Natural killer cell (primary cell): ENCODE measurements at places on chromosomes 2 and 18. TPM values are rescaled to one million over a fixed set of nuclear protein-coding genes. Genes with fewer than 3 reads are reported as not detected.

GRCh38 chr2:63903003-63903402 is 61.3 kb downstream of the UGP2 start:
- no peak for DNase-seq

- no peak for DNase-seq
Observed at GRCh38 chr2:201205515-201205849, 22.5 kb downstream of the CASP10 start.

DNA sequence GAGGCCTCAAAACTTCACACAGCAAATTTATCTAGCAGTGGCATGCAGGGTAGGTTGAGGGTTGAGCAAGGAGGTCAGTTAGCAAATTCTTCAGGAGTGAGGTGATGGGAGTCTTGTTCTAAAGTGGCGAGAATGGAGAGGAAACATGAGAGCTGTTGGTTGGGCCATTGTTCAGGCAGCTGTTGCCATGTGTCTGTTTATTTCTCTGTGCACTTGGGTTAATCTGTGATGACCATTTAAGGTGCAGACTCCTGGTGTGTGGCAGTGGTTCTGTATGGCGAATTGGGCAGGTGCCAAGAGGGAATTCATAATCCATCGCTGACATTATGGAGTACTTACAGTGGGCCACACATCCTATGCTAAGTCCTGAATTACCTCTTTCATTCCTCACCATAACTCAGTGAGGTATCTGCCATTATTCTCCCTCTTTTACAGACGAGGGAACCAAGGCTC is 30.4 kb downstream of the TMEM178A start:
- no peak for DNase-seq

DNA sequence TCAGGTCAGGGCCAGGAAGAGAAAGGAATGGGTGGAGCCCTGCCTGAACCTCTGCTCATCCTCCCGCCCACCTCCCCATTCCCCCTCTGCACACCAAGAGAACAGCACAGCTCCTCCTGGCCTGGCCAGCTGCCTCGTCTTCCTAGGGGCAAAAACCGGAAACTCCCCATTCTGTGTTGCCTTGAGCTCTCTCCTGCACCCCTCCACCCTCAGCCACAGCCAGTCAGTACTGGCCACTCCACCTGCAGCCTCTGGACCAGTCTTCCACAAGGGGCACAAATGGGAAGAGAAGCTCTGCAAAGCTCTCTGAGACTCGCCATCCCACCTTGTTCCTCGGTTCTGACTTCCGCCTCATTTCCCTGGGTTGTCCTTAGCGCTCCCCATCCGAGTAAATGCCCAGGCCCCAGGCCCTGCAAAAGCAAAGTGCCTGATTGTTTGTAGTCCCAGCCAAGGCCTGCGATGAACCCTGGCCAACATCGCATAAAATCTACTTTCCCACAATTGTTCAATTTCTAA is 39.3 kb upstream of the SLC35G4 start:
- DNase-seq, result no peak

GRCh38 chr2:69300650-69301049 is 86.4 kb downstream of the GFPT1 start:
- DNase-seq, result no peak

The LRRC30 gene
- total RNA-seq, result not detected

GRCh38 chr2:236179236-236180075 is 11.3 kb upstream of the GBX2 start:
- no peak for DNase-seq

GRCh38 chr2:206867006-206867405 is 72.3 kb upstream of the CPO start:
- no peak for DNase-seq

The WNT10A gene
- total RNA-seq, result 2.9 TPM

GRCh38 chr2:27083410-27084296 is 2.9 kb upstream of the KHK start:
- no peak for DNase-seq

GRCh38 chr2:203732953-203733510 is 26.6 kb downstream of the CD28 start:
- peak; percentile 23 for DNase-seq

The HMSD gene
- total RNA-seq, result not detected

- no peak for DNase-seq
Observed at GRCh38 chr2:238924796-238925195, 76.9 kb downstream of the TWIST2 start.

DNA sequence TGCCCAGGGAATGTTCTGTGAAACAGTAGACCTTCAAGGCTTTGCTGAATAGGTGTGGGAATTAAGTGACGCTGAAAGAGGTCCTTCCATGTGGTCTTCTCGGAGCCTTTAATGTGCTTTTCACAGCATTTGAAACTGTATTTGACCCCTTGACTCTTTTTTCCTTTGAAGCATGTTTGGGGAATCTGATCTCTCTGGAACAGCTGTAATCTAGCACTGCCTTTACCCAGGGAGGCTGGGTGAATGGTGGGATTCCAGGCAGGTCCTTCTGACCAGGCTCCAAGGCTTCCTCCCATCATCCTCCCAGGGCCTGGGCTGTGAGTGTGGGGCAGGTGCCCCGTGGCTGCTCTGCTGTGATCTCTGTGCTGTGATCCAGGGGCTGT is 4.2 kb downstream of the ZAP70 start:
- no peak for DNase-seq

DNA sequence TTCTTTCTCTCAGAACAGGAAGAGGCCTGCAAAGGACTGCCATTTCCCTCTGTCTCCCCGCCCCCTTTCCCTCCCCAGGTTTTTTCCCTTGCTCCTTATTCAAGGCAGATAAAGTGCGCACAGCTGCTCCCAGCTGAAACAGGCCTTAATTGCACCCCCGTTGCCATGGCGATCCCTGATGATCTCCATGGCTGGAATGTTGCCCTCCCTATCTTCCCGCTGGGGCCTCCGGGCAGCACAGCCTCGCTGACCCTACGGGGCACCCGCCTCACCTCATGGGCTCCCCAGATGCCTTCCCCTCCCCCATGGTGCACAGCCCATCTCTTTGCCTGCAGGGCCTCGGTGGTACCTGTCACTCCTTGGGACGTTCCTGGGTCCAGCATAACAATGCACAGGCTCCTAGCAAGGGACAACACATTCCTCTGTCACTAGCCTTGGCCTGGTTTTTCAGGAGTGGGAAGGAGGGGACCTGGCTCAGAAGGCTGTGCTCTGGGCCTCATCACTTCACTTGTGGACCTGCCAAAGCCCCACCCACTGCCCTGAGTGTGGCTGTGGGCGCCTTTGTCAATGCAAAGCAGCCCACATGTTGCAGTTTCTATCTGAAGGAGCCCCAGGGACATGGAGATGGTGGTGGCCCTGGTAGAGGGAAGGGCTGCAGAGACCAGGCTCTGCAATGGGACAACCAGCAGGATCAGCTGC is 115.0 kb downstream of the CELF4 start:
- DNase-seq, result no peak

GRCh38 chr2:159131914-159132281 is 154.6 kb downstream of the WDSUB1 start:
- no peak for DNase-seq

The RNF144A gene
- total RNA-seq, result 17.3 TPM

The C2orf72 gene
- not detected for total RNA-seq

The CYB5A gene
- total RNA-seq, result 14.6 TPM

DNA sequence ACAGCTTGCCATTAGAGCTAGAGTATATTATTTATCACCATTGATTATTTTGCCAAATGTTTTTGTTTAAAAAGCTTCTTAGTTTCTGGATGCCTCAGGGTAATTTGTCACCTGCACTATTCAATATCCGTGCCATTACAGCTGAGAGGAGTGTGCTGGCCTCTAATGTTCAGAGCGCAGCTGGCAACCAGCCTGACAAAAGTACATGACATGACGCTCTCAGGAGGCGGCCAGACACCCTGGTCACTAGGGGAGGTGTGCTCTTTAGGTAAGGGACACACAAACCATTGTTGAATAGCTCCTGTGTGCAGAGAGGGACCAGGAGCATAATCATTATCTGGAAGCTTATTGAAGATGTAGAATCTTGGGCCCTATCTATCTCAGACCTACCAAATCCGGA is 20.3 kb downstream of the LIMS1 start:
- DNase-seq, result no peak

DNA sequence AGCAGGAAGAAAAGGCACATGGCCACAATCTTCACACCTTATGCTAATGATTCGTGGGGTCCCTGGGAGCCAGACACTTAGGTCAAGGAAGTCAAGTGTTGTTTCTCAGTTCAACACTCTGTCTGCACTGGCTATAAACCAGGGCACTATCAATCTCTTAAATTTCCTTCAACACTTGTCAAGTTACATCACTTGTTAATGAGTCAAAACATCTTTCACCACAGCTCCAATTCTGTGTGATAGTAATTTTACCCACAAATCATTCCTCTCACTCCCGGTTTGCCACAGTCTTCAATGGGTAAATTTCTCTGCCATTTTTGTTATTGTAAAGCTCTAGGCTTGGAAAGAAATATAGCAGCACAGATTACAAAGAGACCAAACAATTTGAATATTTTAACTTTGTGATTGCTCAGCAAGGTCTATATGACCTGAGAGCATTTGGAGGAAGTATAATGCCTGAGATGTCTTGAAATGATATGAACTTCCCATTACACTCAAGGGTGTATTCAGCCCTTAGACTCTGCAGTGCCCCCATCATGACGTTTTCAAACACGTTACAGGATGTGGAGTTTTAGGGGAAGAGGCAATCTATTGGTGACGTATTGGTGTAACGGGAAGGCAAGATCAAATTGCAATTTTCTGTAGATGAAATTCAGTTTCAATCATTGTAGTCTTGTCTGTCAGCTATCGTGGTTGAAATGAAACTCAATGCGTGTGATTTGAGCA is 78.7 kb downstream of the ICOS start:
- peak; percentile 64 for DNase-seq

DNA sequence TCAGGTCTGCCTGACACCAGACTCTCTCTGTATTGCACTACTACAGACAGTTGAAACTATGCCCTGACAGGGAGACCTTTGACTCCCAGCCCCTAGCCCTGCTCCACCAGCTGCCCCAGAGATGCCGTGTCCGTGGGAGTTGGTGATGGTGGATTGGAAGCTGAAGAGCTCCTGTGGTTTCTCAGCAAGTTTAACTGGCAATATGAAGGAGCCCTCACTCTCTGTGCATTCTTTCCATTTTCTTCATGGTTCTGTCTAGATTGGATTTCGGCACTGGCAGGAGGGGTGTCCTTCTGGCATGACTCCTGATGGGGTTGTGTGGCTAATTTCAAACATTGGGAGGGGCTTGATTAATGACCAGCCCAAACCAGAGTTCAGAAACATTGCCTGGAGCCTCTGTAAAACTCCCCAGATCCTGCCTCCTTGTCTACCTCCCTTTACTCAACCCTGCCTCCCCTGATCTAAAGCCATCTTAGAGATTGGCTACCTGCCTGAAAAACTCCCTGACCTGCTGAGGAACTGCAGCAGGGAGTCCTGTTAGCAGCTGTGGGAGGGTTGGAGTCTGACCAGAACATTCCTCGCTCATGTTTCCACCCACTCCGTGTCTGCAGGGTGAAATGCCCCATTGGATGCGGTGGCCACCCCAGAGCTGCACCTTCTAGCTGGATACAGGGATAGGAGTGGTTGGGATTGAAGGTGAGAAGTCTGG is 206.9 kb upstream of the SPRED2 start:
- no peak for DNase-seq

- no peak for DNase-seq
Observed at GRCh38 chr18:75141734-75142133, 67.2 kb downstream of the PTGR3 start.

- DNase-seq, result no peak
Observed at GRCh38 chr2:83015035-83015715, 1443.9 kb downstream of the SUCLG1 start.

DNA sequence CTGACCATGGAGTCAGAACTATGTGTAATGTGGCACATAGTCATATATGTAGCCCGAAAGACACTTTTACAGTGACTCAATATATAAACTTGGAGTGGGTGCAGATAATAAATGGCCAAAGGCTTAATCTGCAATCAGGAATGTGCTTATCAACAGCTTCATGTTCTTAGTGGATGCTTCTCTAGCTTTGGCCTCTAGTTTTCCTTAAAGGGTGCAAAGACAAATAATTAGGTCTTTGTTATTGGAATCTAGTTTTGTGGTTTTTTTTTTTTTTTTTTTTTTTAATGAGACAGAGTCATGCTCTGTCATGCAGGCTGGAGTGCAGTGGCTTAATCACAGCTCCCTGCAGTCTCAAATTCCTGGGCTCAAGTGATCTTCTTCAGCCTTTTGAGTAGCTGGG is 625.6 kb downstream of the EPHA4 start:
- DNase-seq, result no peak

DNA sequence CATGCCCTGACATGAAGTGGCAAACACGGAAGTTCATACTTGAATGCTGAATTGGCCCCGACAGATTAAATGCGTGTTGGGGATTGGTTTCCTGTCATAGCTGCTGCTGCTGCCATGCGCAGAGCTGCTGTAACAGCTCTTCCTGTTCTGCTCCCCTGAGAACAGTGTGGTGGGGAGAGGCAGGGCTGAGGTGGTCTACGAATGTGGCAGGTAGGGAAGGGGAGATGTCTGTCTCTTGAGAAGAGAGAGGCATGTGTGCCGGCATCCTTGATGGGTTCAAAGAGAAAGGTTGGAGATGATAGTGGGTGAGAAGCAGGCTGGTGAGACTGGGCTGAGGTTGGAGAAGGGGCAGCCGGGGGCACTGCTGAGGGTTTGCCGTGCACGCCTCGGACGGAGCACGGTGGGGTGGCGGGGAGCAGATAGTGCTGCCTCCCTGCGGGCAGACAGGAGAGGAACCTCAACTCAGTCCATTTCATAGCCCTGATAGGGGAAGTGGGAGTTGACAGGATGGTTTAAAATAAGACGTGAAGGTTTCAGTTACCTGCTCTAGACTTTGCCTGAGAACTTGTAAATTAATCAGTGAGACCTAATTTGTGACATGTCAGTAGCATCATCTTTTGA is 46.1 kb downstream of the TMEM185B start:
- DNase-seq, result peak; percentile 68

- no peak for DNase-seq
Observed at GRCh38 chr18:6266212-6266611, 148.5 kb downstream of the L3MBTL4 start.

DNA sequence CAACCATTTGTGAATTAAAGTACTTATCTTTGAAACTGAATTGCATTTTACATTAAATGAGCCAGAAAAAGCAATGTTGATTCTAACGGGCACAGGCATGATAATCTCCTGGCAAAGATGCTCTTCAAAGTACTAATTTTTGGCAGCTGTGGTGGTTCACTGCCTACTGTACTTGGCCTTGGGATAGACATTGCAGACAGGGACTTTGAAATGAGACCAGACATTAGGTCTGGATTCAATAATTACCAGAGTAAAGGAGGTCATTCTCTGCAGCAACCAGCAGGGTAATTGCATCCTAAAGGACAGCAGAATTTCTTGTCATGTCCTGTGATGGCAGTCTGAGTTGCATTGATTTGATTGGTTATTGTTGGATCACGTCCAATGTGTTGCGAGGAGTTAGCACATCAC is 986.5 kb downstream of the TDRD15 start:
- no peak for DNase-seq

GRCh38 chr2:70962885-70963878 is 15.2 kb upstream of the ANKRD53 start:
- DNase-seq, result no peak

GRCh38 chr18:76042511-76042910 is 452.5 kb downstream of the ZNF516 start:
- no peak for DNase-seq

- no peak for DNase-seq
Observed at GRCh38 chr2:150681120-150681804, 193.8 kb upstream of the RND3 start.

The C1QL2 gene
- total RNA-seq, result not detected
